Ureter (tissue), 1 donor: ENCODE measurements at places on chromosomes 12 and 14.

- no peak for DNase-seq
Observed at GRCh38 chr14:68208626-68209317, 389.2 kb downstream of the RAD51B start.

DNA sequence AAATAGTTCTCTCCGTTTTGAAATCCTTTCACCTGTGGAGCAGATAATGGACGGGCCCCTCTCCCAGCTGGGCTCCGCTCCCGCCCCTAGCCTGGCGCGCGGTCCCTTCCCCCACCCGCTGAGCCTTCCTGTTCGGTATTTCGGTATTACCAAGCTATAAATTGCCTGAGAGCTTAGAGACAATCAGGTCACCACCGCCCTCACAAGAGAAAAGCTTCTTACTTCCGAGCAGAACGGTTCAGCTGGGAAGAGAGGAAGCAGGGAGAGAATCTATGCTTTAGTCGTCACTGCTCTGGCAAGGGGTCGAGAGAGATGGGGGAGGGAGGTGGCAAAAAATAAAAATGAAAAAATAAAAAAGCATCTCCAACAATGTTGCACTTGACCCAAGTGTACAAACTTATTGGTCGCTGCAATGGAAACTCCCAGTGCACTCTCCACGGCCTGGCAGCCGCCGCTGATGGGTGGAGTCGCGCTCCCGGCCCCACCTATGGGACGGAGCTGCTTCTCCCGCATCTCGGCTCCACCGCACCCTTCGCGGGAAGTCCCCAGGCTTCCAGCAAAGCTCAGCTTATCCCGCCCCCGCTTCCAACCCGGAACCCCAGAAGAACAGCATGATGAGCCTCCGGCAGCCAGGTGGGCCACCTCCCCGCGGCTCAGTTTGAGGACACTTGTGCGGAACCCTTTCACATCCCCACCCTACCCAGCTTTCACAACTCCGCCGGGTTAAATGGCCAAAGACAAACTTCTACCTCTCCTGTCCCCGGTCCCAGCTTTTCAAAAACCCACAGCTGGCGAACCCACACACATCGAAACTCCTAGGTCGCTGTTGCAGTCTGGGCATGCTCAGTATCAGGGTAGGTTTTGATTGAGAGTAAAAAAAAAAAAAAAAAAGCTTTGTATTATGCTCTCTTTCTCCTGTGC lies 832 bp upstream of the SYT1 start:
- peak; percentile 47 for DNase-seq

- no peak for DNase-seq
Observed at GRCh38 chr12:2190085-2190484, 137.3 kb downstream of the CACNA1C start.

- no peak for DNase-seq
Observed at GRCh38 chr14:89325959-89326358, 91.1 kb downstream of the FOXN3 start.
